Stimulated activated naive B cell treated with anti-CD40 and anti-IgM and Interleukin-4, amounts not matched to agents 10 μg/mL and 1 μg/mL and 100 μg/mL, for 72 hours (primary cell): ENCODE measurements at places on chromosomes 11 and 22.

GRCh38 chr11:26571861-26572654, at the start of gene MUC15:
Gene MUC15, minus strand, starts transcription at chr11:26572263. Its CDS starts 5,169 bp downstream, at chr11:26567094.
- DNase-seq, result no peak

DNA sequence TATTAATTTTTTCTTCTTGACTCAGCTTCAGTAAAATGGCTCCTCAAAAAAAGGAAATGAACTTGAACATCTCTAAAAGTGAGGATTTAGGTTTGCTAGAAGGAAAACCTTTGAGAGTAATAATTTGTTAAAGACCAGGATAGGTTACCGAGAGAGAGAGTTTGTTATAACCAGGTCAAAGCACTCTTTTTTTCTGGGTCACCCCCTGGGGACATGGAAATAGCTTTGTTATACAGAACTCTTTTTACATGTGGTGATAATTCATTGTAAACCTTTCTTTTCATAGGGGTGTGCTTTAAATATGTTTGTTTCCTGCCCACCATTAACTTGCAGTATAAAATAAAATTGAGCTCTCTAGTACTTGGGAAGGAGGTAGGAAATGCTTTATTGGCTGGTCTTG, 47.7 kb downstream of the DNAJC24 start:
- no peak for DNase-seq

GRCh38 chr22:37219533-37219932, 7.3 kb upstream of the SSTR3 start:
- no peak for DNase-seq

DNA sequence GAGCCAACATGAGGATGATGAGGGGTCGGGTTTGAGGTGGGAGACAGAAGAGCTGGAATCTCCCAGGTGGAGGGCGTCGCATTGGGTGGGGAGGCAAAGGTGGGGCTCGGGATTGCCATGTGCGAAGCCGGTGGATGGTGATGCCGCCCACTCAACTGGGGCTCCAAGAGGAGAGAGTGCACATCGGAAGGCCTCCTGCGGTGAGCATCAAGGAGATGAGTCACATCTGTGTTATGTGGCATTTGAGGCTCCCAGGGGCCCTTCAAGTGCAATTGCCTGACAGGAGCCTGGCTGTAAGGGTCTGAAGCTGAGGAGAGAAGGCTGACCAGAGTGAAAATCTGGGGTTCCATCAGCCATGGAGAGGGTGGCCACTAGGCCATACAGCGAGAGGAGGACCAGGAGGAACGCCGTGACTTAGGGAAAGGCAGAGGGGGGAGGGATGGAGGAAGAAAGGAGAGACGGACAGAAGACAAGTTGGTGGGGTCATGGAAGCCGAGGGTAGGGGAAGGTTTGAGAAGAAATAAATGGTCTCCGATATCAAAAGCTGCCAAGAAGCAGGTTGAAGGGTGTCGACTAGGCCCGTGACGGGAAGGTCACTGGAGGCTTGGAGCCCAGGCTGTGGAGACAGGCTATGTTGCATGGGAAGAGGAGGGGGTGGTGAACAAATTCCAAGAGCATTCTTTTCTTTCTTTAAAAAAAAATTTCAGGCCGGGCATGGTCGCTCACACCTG, 21.3 kb downstream of the RASD2 start:
- DNase-seq, result no peak

DNA sequence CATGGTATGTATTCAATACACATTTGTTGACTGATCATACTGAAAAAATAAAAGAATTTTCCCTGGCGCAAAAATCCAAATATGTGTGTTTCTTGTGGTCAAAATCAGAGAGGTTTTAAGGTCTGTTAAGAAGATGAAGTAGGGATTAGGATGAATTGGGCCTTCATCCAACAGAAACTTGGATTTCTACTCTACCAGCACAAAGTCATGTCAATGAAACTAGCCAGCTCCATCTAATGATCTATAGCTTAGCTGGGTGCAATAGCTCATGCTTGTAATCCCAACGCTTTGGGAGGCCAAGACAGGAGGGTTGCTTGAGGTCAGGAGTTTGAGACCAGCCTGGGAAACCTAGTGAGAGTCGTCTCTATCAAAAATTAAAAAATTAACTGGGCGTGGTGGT, 65.5 kb downstream of the USP35 start:
- DNase-seq, result no peak

DNA sequence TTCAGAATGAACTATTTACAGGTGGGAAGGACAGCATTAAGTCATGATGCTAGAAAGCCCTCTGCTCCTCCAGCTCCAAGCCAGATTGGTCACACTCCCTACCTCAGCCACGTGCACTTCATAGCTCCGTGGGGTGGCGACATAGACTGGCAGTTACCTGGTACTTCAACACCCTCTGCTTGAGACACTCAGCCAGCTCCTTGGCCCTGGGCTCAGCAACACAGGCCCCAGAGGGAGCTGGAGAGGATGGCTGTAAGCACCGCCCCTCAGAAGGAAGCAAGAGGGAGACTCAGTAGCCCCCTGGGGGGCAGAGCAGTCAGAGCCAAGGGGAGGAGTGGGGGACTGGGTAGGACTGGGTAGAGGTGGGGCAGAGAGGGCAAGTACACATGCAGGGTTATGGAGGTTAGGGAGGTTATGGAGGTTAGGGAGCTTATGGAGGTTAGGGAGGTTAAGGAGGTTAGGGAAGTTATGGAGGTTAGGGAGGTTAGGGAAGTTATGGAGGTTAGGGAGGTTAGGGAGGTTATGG, 102.1 kb upstream of the BID start:
- no peak for DNase-seq

- DNase-seq, result peak; percentile 78
Measured at GRCh38 chr22:22865311-22866072, 22.1 kb upstream of the IGLL5 start.

DNA sequence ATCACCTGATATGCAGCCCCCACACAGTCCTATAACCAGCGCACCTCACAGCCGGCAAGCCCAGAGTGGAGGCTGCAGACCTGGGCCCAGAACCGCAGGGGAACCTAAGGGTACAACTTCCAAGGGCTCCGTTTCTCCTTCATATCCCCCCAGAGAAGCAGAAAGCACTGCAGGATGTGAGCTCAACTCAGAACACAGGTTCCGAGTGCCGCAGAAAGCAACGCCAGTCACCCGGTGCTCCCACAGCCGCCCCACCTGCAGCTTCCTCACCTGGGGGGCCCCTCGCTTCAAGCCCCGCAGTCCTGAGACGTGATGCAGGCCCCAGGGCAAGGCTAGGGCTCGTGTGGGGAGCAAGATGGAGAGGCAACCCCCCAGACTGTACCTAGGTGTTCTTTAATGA, 2.5 kb downstream of the TSSK2 start:
- DNase-seq, result no peak

- no peak for DNase-seq
Measured at GRCh38 chr11:10526974-10527918, 13.7 kb downstream of the RNF141 start.

GRCh38 chr11:119645018-119645417, 84.0 kb downstream of the NECTIN1 start:
- DNase-seq, result no peak

GRCh38 chr11:127369356-127369755, 368.8 kb upstream of the KIRREL3 start:
- DNase-seq, result no peak

DNA sequence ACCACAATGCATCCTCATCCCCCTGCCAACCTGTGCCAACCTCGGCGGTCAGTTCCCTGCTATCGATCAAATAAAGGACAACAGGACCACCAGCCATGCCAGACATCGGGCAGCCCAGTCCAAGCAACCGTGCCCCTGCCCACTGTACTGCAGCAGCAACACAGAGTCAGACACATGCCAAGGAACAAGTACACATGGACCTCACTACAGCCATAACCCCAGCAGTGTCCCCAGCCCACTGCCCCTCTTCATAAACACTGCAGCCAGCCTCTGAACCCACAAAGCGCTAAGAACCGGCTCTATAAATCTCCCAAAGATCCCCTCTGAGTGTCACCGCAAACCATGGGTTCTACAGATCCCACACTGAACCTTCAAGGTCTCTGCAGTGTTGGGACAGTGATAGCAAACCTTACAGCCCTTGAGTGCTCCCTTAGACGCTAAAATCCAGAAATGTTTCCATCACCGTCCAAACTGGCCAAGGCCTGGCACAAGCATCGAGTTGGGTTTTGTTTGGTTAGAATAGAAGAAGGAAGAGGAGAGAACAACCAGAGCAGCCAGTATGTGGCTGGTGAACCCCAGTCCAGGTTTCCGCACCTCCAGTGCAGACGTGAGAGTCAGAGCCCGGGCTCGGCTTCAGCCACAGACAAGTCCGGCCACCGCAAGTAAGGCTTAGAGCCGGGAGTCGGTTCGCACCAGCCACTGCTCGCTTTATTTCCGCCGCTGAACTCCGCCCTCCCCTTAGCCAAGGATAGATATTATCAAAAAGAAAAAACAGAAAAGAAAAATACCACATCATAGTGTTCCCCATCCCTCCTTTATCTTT, 7.9 kb downstream of the PAX6 start:
- no peak for DNase-seq

GRCh38 chr11:3954448-3955298, 99.2 kb downstream of the STIM1 start:
- no peak for DNase-seq

DNA sequence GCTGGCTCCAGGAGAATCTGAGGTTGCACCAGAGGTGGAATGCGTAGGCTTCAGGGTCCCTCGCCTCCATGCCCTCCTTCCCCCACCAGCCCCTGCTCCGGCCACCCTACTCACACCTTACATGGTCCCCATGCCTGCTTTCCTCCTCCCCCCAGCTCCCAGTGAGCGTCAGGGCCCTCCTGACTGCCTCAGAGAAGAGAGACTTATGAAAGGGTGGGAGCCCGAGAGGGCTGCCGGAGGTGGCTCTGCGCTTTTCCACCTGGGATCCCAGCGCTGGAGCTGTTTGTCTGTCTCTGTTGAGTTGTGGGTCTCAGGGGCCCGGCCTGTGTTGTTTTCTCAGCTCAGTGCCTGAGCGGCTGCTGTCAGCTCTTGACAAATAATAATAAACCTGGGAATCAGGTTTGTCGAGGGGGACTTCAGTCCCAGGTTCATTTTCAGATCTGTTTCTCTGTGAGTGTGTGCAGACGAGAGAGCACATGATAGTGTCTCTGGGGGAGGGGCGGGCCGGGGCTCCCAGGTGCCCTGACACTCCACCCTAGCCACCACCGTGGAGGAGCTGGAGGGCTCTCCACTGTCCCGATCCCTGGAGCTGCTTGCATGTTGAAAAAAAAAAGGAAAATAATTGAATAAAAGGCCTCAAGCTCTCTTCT, 153.7 kb downstream of the FEZ1 start:
- no peak for DNase-seq

GRCh38 chr11:58060535-58060934, 29.8 kb downstream of the OR6Q1 start:
- no peak for DNase-seq

DNA sequence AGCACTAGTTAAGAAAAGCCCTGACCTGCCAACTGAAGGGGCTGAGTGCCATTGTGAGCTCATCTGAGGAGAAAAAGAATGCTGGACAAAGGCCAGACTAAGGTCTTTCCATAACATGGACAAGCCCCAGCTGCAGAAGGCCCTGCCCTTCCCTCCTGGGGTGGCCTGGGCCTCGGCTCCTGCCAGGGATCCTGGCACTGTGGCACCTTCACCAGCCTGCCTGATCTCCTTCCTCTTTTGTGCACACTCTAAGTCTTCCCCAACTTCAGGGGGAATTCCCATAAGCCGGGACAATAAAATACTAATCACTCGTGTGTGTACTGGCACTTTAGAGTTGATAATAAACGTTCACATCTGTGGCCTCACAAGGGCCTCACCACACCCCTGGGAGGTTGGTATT, 9.9 kb downstream of the TMPRSS13 start:
- DNase-seq, result no peak

- DNase-seq, result no peak
Measured at GRCh38 chr11:117627259-117627658, 169.8 kb downstream of the DSCAML1 start.

DNA sequence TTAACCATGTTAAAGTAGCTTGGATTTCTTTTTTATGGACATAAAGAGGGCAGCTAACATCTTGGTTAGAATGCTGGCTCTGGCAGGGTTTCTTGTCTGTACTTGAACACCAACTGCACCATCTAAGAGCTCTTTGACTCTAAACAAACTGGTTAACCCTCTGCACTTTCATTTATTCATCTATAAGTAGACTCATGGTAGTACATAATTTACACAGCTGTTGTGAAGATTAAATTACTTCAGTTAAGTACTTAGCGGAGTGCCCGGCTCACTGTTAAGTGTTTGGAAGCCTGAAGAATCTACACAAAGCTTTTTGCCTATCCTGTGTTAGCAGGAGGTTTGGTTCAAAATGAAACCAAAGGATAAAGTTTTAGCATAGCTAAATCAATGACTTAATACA, 846.2 kb upstream of the API5 start:
- DNase-seq, result no peak

- no peak for DNase-seq
Measured at GRCh38 chr11:63212742-63213141, 30.7 kb downstream of the SLC22A25 start.

DNA sequence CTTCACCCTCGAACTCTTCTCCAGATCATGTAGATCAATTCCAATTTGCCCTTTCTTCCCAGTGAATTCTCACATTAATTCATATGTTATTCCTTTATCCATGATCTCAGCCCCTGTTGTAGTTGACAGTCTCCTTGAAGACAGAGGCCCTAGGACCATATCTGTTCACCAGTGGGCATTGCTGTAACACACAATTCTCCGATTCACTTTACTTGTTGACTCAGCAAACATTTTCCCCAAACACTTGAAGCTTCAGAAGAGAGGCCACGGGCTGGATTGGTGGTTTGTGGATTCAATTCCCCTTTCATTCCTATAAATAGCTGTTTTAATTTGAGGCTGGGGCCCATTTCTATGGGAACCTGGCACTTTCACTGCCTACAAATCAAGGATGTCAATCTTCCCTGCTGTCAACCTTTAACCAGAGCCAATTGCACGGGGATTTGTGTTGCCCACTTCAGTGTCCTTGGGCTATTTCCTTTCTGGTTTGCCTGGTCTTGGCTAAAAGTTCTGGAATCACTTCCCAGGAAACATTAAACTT, 393.0 kb upstream of the KIRREL3 start:
- no peak for DNase-seq

GRCh38 chr11:115657586-115657985, 153.4 kb upstream of the CADM1 start:
- DNase-seq, result no peak

GRCh38 chr11:124640666-124641065, 18.0 kb downstream of the TBRG1 start:
- no peak for DNase-seq

- DNase-seq, result no peak
Measured at GRCh38 chr22:33851821-33852384, 68.4 kb downstream of the LARGE1 start.

DNA sequence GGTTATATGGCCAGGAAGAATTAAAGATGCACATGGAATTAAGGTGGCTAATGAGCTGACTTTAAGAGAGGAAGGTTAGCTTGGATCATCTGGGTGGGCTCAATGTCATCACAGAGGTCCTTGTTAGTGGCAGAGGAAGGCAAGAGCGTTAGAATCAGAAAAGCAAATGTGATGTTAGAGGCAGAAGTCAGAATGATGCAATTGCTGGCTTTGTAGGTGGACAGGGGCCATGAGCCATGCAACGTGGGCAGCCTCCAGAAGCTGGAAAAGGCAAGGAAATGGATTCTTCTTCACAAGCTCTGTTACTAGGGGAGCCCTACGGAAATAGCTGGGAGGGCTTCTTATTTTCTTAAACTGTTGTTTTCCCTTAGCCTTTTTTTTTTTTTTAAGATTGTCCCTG, 2.3 kb upstream of the CBLIF start:
- no peak for DNase-seq
